ENCODE measurements at places on chromosomes 7 and 10. TPM values are rescaled to one million over a fixed set of nuclear protein-coding genes. Genes with fewer than 3 reads are reported as not detected.

DNA sequence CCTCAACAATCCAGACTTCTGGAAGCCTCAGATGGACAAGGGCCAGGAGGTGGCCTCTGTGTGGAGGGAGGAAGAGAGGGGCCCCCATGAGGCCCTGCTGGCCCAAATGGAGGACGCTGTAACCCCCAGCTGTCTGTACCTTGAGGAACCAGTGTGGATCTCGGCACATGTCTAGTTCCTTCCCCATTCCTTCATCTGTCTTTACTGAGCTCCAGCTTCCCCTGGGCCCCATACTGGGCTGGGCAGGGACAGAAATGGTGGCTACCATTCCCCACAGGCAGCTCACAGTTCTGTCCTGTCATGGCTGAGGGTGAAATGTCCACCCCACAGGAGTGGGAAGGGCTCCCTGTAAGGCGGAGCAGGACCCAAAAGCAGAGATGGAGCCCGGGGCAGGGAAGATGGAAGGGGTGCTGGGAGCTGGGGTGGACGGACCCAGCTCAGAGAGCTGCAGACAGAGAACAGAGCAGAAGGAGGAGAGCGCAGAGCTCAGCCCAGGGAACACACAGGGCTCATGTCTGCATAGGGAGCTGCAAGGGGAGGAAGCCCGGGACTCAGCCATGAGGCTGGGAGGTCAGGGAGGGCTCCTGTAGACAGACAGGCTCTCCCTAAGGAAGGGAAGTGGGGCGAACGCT lies 22.8 kb downstream of the ANTXRL start:
- H3K27me3 ChIP-seq = no peaks in the 10 kb centered on the region
- H3K4me1 ChIP-seq = no peaks in the 10 kb centered on the region
- H3K27ac ChIP-seq = no peak overlapping the region
- peak; percentile 2 for DNase-seq

SYNPO2L gene
- total RNA-seq = 0.31 TPM

DNA sequence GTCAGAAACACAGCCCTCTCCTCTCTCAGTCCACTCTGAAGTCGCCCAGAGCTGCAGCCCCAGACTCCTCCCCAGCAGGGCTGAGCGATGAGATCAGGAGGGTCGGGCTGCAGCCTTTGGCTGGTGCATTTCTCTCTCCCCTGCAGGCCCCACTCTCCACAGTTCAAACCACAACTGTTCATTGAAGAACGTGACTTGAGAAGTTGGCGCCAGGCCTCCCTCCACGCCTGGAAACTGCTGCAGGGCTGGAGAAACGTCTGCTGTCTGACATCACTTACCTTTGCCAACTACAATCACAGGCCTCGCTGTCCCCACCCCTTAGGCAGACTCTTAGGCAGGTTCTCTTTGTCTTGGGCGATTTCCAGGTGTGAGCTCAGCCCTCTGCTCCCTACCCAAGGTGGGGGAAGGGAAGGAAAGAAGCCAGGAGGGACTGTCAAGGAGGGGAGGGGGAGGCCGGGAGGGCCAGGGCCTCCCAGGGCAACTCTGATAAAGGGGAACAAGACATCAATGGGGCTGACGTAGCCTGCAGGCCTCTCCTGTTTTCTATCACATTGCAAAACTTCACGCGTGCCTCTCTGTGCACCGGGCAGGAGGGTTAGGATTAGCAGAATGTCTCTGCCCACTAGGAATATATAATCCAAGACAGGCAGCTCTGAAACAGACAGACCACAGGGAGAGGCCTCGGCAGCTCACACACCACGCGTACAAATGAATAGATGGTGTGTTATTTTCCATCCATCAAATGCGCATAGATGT lies 32.7 kb downstream of the CALML5 start:
- H3K36me3 ChIP-seq = no peaks in the 10 kb centered on the region
- no peak overlapping the region for H3K27ac ChIP-seq
- DNase-seq = peak; percentile 41
- no peaks in the 10 kb centered on the region for H3K4me1 ChIP-seq

MINDY4 gene
- 51.7 TPM for total RNA-seq

GRCh38 chr7:99579281-99579955 lies 18.6 kb upstream of the TMEM225B start:
- H3K27me3 ChIP-seq = no peaks in the 10 kb centered on the region
- DNase-seq = no peak
- peak overlapping the region; percentile 49 for H3K4me3 ChIP-seq
- no peak overlapping the region for H3K27ac ChIP-seq
- H3K36me3 ChIP-seq = no peaks in the 10 kb centered on the region

JAKMIP3 gene
- 4.6 TPM for total RNA-seq

DNA sequence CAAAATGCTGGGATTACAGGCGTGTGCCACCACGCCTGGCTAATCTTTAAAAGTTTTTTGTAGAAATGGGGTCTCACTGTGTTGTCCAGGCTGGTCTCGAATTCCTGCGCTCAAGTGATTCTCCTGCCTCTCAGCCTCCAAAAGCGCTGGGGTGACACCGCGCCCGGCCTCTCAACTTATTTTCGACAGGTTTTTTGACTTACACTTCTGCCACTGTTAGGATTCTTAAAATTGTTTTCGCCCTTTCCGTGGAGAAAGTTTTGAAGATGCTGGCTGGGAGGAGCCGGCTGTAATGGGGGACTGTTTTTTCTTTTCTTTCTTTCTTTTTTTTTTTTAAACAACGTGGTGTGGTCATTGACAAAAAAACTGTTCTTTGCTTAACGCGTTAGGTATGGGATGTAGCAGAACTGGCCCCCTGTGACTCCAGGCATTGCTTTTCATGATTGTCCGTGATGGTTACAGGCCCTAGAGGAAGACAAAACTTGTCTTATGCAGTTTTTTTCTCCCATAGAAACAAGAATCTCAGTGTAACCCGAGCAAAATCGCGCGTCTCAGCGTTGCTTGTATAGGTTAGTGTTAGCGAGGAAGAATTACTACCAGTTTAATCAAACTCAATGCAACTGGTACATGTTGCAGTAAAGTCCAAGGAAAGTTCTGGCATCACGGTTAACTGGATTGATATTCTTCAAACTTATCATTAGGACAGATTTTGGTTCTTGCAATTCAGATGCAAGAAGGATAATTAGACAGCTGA lies 72.2 kb downstream of the DAGLB start:
- H3K4me1 ChIP-seq = peaks cover 11% of the 10 kb centered on the region
- DNase-seq = peak; percentile 36
- peak overlapping the region; percentile 87 for H3K4me3 ChIP-seq
- H3K27ac ChIP-seq = peak overlapping the region; percentile 96

DNA sequence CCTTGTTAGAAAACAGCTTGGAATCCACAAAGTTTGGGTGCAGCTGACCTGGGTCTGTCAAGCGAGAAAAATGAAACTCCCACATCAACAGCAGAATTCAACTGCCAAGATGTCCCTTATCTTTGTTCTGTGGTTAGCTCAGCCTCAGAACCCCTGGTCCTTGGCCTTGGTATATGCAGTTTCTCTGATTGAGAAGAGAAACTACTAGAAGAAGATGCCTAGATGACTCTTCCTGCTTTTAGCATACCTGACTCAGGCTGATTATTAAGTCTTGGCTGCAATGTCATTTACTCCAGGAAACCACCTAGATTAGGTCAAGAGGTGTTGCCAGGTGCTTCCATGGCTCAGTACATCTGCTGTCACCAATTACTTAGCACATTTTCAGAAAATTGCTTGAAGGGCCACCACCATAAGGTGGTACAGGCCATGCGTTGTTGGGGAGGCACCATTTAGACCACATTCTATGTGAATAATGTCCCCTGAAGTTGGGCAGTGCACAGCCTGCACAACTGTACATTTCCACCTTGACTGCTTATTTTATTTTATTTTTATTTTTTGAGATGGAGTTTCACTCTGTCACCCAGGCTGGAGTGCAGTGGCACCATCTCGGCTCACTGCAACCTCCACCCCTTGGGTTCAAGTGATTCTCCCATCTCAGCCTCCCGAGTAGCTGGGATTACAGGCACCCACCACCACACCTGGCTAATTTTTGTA lies 59.4 kb upstream of the ZNF438 start:
- no peak overlapping the region for H3K27ac ChIP-seq
- DNase-seq = no peak
- H3K36me3 ChIP-seq = no peaks in the 10 kb centered on the region
- H3K27me3 ChIP-seq = no peaks in the 10 kb centered on the region
- no peak overlapping the region for H3K4me3 ChIP-seq
- H3K4me1 ChIP-seq = no peaks in the 10 kb centered on the region

GRCh38 chr10:130362308-130362761 lies 226.1 kb downstream of the GLRX3 start:
- no peak overlapping the region for H3K4me3 ChIP-seq
- no peaks in the 10 kb centered on the region for H3K27me3 ChIP-seq
- no peaks in the 10 kb centered on the region for H3K4me1 ChIP-seq
- no peaks in the 10 kb centered on the region for H3K36me3 ChIP-seq

SLC4A2 gene
- 153 TPM for total RNA-seq
